ENCODE measurements at places on chromosomes 3 and 15.

GRCh38 chr3:171994646-171995428, 44.5 kb upstream of the FNDC3B start:
- no peak for DNase-seq

DNA sequence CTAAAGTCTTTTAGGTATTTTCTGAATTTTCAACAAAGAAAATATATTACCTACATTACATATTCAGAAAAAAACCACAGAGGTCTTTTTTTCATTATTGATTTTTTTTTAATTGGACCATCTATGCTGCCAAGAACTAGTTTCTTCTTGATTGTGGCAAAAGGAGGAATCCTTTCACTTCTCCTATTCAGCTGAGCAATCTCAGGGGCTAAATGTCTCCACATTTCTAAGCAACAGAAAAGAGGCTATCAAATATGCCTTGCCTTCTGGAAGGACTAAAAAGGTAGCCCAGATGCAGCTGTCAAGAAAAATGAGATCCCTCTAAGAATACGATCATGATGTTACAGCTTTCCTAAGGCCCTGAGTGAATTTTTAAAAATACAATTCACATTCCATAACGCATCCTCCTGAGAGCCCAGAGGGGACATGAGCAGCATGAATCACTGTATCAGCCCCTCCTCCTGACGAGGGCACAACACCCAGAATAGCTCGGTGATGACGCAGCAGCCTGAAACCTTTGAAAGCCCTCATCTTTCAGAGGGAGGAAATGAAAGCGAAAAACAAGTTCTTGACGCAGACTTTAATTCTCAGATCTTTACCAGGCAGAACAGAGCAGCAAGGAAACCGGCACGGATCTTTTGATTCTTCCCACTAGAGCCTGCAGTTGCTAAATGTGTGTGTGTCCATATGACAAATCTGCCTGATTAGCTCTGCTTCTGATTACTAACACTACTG, 24.6 kb downstream of the RUBCN start:
- DNase-seq = peak; percentile 58

DNA sequence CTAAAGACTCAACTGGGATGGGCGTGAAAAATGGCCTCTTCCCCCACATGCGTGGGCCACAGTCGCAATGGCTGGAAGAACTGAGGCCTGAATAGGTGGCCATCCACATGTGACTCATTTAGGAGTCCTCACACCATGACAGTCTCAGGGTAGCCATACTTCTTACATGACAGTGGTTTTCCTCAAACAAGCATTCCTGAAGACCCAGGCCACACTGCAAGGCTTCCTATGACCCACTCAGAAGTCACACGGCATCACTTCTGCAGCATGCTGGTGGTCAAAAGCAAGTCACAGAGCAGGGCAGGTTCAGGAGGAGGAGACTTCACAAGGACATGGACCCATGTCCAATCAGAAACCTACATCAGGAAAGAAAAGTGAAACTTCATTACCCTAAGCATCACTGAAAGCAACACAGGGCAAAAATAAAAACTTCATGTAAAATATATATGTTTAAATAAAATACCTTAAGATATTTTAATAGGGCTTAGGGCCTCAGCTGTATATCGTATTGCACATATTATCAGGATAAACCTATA, 257.1 kb downstream of the OPA1 start:
- no peak for DNase-seq

DNA sequence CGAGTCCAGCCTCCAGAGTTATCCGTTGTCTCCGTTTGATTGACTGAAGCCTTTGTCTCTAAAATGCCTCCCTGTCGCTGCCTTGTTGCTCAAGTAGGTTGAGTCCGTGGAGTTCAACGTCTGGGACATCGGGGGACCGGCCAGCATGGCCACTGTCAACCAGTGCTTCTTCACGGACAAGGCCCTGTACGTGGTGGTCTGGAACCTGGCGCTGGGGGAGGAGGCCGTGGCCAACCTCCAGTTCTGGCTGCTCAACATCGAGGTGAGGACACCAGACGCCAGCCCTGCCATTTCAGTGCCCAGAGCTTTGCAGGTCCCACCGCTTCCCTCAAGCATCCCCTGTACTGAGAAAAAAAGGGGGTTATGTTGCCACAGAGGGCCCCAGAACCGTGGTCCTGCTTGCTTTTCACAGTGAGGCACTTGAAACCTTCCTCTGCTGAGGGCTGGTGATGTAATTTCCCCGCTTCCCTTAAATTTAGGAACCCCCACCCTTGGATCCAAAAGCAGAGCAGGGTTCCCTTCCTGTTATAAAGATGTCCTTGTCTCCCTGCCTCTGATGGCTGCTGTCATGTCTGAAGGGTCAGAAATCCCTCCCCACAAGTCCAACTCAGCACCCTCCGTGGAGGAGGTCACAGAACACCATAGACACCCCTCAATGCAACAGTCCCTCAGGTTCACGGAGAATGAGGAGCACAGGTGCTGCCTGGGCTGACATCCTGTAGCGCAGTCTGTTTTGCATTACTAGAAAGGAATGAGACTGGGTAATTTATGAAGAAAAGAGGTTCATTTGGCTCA, 105.7 kb downstream of the LRRK1 start:
- no peak for DNase-seq

- no peak for DNase-seq
Observed at GRCh38 chr15:67803996-67804843, 21.1 kb upstream of the SKOR1 start.

DNA sequence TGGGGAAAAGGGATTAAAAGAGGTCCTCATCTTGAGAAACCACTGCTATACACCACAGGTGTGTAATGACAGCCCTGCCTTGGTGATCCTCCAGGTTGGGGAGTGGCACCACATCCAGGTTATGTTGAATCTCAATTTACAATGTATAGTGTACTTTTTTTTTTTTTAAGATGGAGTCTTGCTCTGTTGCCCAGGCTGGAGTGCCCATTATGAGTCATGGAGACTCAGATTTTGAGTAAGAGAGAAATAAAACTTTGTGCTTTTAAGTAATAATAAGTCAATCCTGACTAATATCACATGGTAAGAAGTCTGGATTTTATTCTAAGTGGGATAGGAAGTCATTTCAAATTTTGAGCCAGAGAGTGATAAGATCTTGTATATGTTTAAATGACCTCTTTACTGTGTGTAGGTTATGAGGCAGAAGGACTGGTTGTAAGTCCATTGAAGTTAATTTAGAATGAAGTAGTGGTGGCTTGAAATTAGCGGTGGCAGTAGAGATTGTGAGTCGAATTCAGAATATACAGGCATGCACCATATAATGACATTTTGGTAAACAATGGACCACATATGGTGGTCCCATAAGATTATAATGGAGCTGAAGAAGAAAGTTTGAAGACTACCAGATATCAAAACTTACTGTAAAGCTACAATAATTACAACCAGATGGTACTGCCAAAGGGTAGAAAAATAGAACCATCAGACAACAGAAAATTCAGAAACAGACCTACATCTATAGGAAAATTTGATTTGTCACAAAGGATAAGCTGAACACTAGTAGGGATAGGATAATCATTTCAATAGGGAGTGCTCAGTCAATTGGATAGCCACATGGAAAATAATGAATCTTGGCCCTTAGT, 20.7 kb downstream of the POPDC2 start:
- no peak for DNase-seq

- DNase-seq = peak; percentile 8
Observed at GRCh38 chr3:127688416-127689265, 15.9 kb downstream of the ABTB1 start.

GRCh38 chr3:172107403-172107802, 68.0 kb downstream of the FNDC3B start:
- no peak for DNase-seq

GRCh38 chr15:75233504-75234190, 24.5 kb upstream of the GOLGA6C start:
- no peak for DNase-seq
